ENCODE measurements at places on chromosomes 3 and 15. TPM values are rescaled to one million over a fixed set of nuclear protein-coding genes. Genes with fewer than 3 reads are reported as not detected.

DNA sequence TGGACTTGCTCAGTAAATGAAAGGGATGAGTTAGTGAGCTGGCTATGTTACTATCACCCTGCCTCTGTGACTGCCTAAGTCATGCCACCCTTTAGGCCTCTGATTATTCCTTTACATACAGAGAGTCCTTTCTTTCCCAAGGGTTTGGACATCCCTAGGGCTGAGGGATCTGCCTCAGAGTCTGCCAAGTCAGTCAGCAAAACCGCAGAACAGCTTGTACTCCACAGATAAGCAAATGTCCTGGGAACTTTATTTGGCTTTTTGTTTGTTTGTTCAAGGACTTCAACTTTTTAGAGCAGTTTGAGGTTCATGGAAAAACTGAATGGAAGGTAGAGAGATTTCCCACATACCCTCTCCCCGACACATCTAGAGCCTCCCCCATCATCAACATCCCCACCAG, 82.6 kb upstream of the TRIM42 start:
- no peaks in the 10 kb centered on the region for H3K4me1 ChIP-seq
- DNase-seq, result no peak
- 0 out of 2 replicates have a peak, but pooled peaks cover 2% of the 10 kb centered on the region for H3K27me3 ChIP-seq

- peak overlapping the region; percentile 76 for H3K4me3 ChIP-seq
- H3K4me1 ChIP-seq, result peaks cover 7% of the 10 kb centered on the region
- no peak for DNase-seq
- peak overlapping the region; percentile 98 for H3K27ac ChIP-seq
- peaks cover 14% of the 10 kb centered on the region for H3K36me3 ChIP-seq
Measured at GRCh38 chr3:120741837-120742197, 499 bp downstream of the RABL3 start.

GRCh38 chr15:79459666-79460065, 27.5 kb downstream of the MINAR1 start:
- DNase-seq, result no peak
- H3K36me3 ChIP-seq, result no peaks in the 10 kb centered on the region
- no peak overlapping the region for H3K4me3 ChIP-seq
- no peaks in the 10 kb centered on the region for H3K27me3 ChIP-seq

DNA sequence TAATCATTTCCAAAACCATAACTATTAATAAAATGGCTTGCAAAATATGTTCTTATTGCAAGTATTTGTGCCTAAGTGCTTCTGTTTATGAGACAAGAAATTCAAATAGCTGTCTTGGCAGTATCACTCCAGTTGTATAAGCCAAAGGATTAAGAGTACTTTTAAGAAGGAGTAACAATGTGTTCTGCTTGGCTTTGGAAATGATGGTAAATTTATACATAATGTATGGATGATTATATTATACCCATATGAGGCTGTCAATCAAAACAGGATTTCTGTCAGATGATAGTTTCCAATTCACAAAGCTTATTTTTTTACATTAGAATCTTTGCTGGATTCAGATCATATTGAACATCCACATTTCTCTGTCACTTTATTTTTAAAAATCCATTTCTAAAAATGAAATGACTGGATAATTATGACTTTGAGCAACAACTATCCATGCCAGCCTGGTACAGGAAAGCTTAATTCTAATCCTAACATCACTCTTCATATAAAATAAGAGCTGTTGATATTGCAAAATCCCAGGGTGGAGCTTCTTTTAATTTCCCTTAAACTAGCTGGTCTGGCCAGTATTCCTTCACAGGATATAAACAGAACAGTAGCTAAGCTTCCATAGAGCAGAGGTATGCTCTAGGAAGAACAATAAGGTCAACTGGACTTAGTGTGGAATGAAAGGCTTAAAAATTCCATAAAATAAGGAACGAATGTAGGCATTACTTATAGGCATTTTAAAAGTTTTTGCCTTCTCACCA, 30.0 kb upstream of the ZNF280D start:
- no peaks in the 10 kb centered on the region for H3K36me3 ChIP-seq
- DNase-seq, result no peak
- no peak overlapping the region for H3K27ac ChIP-seq
- H3K4me3 ChIP-seq, result no peak overlapping the region
- H3K4me1 ChIP-seq, result peaks cover 30% of the 10 kb centered on the region

GRCh38 chr3:29332195-29332637, 51.3 kb downstream of the RBMS3 start:
- H3K4me1 ChIP-seq, result peaks cover 47% of the 10 kb centered on the region
- no peak for DNase-seq
- no peaks in the 10 kb centered on the region for H3K27me3 ChIP-seq
- no peak overlapping the region for H3K4me3 ChIP-seq
- no peaks in the 10 kb centered on the region for H3K36me3 ChIP-seq
- H3K27ac ChIP-seq, result peak overlapping the region; percentile 44

Gene ALCAM
- 93.7 TPM for total RNA-seq

All from SJSA1 (cell line).